Stimulated activated naive B cell treated with anti-CD40 and anti-IgM and Interleukin-4, amounts not matched to agents 10 μg/mL and 1 μg/mL and 100 μg/mL, for 72 hours (primary cell): ENCODE measurements at places on chromosomes 3 and 15.

DNA sequence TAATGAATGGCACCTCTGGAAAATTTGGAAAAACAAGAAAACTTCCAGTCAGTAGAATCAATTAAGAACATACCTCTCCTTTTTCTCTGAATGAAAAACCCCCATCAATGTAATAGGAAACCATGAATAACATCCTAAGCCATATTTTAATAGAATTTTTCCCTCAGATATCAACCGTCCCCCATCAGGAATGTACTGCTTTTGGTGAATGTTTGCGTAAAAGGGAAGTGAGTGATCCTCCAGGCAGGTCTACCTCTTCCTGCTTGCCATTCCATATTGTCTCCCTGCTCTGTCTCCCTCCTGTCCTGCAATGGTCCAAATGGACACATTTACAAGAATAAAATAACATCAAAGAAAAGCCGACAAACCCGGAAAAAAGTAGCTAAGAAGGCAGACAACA is 30.8 kb downstream of the LAMP3 start:
- H3K27me3 ChIP-seq, result peaks cover 65% of the 10 kb centered on the region
- H3K4me3 ChIP-seq, result no peak overlapping the region
- peaks cover 8% of the 10 kb centered on the region for H3K4me1 ChIP-seq
- peaks cover 32% of the 10 kb centered on the region for H3K36me3 ChIP-seq
- no peak for DNase-seq
- no peak overlapping the region for H3K27ac ChIP-seq

DNA sequence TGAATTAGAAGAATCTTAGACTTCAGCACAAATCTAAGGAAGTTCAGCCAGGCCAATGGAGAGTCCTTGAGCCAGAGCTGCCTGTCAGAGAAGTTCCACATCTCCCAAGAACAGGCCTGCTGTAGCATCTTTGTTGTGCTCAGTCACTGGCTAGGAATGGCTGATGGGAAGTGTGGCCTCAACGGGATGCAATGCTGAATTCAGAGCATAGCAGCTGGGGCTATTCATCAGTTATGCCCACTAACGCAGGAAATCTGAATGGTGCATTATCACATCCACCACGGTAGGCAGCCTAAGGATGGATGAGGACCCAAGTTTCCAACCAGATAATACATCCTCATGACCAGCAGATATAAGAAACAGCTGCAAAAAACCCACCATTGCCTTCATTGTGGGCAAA is 3.2 kb upstream of the EIF1B start:
- H3K4me1 ChIP-seq, result peaks cover 4% of the 10 kb centered on the region
- peaks cover 7% of the 10 kb centered on the region for H3K36me3 ChIP-seq
- no peak for DNase-seq
- no peak overlapping the region for H3K4me3 ChIP-seq
- no peak overlapping the region for H3K27ac ChIP-seq
- H3K27me3 ChIP-seq, result no peaks in the 10 kb centered on the region

GRCh38 chr15:33506781-33507296 is 196.1 kb downstream of the RYR3 start:
- H3K36me3 ChIP-seq, result no peaks in the 10 kb centered on the region
- no peak for DNase-seq

GRCh38 chr15:47394286-47394809 is 323.0 kb upstream of the SEMA6D start:
- no peaks in the 10 kb centered on the region for H3K36me3 ChIP-seq
- H3K4me1 ChIP-seq, result no peaks in the 10 kb centered on the region
- no peak overlapping the region for H3K4me3 ChIP-seq
- no peak for DNase-seq

- peak overlapping the region; percentile 87 for H3K4me3 ChIP-seq
- peaks cover 52% of the 10 kb centered on the region for H3K4me1 ChIP-seq
- H3K27me3 ChIP-seq, result no peaks in the 10 kb centered on the region
- peak; percentile 23 for DNase-seq
Measured at GRCh38 chr3:194686816-194687637, 1.3 kb downstream of the FAM43A start.

DNA sequence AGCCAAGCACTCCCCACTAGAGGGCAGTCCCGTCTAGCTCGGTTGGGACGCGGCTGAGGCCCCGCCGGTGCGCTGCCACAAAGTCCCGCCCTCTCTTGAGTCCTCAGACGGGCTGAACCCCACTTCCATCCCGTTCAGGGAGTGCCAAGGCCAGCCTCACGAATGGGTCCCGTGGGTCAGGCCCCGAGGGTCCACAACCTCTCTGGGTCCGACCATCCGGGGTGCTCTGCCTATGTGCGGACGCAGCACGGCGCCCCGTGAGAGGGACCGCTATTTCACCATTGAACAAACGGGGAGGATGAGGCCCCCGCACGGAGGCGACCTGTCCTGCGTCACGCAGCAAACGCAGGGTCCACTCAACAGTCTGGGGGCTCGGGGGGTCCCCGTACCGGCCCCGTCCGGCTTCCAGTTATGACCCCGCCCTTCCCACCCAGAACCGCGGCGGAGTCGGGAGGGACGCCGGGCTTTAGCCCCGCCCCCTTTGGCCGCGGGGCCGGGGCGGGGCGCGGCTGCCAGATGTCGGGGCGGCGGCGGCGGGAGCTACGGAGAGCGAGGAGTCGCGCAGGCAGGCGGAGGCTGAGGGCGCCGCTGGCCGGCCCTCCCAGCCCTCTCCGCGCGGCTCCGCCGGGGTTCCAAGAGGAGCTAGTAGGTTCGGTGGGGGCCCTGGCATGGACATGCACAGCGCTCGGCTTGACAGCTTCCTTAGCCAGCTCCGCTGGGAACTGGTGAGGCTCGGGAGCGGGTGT is at the start of gene INKA1:
Gene INKA1 (plus strand): TSS at position 543 of the 746 bp plus-strand sequence. CDS start 132 bp downstream, at position 675.
- peaks cover 55% of the 10 kb centered on the region for H3K4me1 ChIP-seq
- peak; percentile 78 for DNase-seq
- no peaks in the 10 kb centered on the region for H3K36me3 ChIP-seq
- H3K27ac ChIP-seq, result peak within 1 kb of the TSS; percentile 87
- H3K27me3 ChIP-seq, result peaks cover 9% of the 10 kb centered on the region

DNA sequence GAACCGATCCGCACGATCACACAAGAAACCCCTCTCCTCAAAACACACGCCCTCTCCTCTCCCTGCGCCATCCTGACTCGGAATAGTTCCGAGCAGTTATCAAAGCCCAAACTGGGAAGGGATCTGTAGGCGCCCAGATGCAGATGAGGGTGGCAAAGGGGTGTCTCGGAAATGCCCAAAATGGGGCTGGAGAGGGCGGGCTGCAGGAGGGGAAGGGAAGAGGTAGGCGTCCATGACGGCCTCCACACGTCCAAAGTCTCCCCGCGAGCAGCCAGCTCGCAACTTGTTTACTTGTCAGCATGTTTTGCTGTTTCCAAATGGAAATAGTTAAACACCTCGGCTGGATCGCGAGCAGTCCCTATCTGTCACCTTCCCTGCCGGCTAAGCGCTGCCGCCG is 1.5 kb downstream of the NTRK3 start:
- H3K27ac ChIP-seq, result no peak overlapping the region
- no peak for DNase-seq
- no peaks in the 10 kb centered on the region for H3K36me3 ChIP-seq
- peaks cover 14% of the 10 kb centered on the region for H3K4me1 ChIP-seq

GRCh38 chr3:175879417-175879816 is 1020.3 kb downstream of the NAALADL2 start:
- H3K36me3 ChIP-seq, result no peaks in the 10 kb centered on the region
- no peak for DNase-seq
- no peak overlapping the region for H3K4me3 ChIP-seq
- H3K4me1 ChIP-seq, result no peaks in the 10 kb centered on the region

- no peaks in the 10 kb centered on the region for H3K27me3 ChIP-seq
- H3K4me1 ChIP-seq, result peaks cover 11% of the 10 kb centered on the region
- H3K36me3 ChIP-seq, result peaks cover 4% of the 10 kb centered on the region
- DNase-seq, result no peak
Measured at GRCh38 chr3:17579289-17580031, 163.0 kb downstream of the TBC1D5 start.

GRCh38 chr3:162130582-162130981 is 634.0 kb downstream of the OTOL1 start:
- no peaks in the 10 kb centered on the region for H3K27me3 ChIP-seq
- DNase-seq, result no peak
- no peaks in the 10 kb centered on the region for H3K4me1 ChIP-seq
- H3K4me3 ChIP-seq, result no peak overlapping the region
- no peak overlapping the region for H3K27ac ChIP-seq
- no peaks in the 10 kb centered on the region for H3K36me3 ChIP-seq

GRCh38 chr3:107798381-107798780 is 275.6 kb downstream of the BBX start:
- peaks cover 20% of the 10 kb centered on the region for H3K4me1 ChIP-seq
- H3K27ac ChIP-seq, result no peak overlapping the region
- H3K36me3 ChIP-seq, result peaks cover 46% of the 10 kb centered on the region
- DNase-seq, result no peak
- no peak overlapping the region for H3K4me3 ChIP-seq

DNA sequence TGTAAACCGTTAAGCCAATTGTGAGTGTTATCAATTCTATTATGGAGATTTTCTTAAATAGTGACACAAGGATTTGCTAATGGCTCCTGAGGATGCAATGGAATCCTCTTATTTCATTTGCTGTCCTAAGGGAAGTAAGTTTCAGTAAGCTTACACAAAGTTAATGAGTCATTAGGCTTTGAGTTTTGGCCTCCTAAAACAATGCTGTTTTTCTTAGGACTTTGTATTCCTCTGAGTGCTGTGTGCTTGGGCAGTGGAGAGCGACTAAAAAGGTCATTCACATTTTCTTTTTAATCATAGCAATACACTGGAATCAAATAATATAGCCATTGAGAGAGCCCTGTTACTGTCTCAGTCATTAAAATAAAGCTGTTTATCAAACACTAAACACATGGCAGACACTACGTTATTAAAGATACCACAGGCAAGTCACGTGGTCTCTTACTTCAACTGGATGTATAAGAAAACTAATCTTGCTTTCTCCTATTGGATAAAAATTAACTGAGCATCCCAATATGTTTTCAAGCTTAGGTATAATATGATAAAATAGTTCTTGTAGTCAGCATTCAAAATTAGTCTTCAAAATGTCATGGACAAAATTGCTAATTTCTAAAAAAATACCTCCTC is 290.8 kb downstream of the NLGN1 start:
- no peak for DNase-seq
- no peaks in the 10 kb centered on the region for H3K36me3 ChIP-seq
- no peaks in the 10 kb centered on the region for H3K27me3 ChIP-seq
- H3K4me1 ChIP-seq, result no peaks in the 10 kb centered on the region
- H3K4me3 ChIP-seq, result no peak overlapping the region

- H3K4me3 ChIP-seq, result no peak overlapping the region
- DNase-seq, result no peak
- peaks cover 4% of the 10 kb centered on the region for H3K36me3 ChIP-seq
- no peaks in the 10 kb centered on the region for H3K27me3 ChIP-seq
Measured at GRCh38 chr3:161070252-161070930, 34.8 kb downstream of the B3GALNT1 start.
